Karpas-422 (cell line): ENCODE measurements at places on chromosomes 7 and 10.

- no peak for DNase-seq
- no peaks in the 10 kb centered on the region for H3K4me1 ChIP-seq
- no peaks in the 10 kb centered on the region for H3K36me3 ChIP-seq
- H3K4me3 ChIP-seq: no peak overlapping the region
Measured at GRCh38 chr10:44416936-44417335, 32.0 kb upstream of the CXCL12 start.

DNA sequence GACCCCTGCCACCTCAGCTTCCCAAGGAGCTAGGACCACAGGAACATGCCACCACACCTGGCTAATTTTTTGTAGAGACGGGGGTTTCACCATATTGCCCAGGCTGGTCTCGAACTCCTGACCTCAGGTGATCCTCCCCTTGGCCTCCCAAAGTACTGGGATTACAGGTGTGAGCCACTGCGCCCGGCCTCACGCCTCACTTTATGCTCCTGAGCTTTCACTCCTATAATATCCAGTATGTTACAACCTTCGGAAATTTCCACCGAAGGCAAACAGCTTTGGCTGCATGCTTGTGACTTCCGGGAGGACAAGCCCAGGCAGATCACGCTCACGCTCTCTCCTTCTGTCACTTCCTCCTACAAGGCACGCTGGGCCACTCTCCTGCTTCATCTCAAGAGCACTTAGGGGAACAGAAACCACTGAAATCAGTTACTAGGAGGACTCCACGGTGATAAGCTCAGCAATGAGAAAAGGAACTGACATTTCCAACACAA lies 4.4 kb upstream of the MAD1L1 start:
- no peaks in the 10 kb centered on the region for H3K27me3 ChIP-seq
- no peak overlapping the region for H3K4me3 ChIP-seq
- H3K36me3 ChIP-seq: peaks cover 22% of the 10 kb centered on the region
- DNase-seq: peak; percentile 83
- H3K27ac ChIP-seq: peak overlapping the region; percentile 81
- peaks cover 36% of the 10 kb centered on the region for H3K4me1 ChIP-seq

DNA sequence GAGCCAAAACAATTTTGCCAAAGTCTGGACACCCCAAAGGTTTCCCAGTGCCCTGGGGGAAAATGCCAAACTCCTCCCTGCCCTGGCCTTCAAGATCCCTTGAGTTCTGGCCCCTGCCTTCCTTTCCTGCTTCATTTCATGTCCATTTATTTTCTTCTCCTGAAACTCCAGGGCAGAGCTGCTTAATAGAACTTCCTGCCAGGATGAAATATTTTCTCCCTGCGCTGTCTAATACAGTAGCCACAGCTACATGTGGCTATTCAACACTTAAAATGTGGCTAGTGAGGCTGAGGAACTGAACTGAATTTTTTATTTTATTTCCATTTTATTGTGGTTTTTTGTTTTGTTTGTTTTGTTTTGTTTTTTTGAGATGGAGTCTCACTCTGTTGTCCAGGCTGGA lies 49.6 kb downstream of the COL13A1 start:
- H3K4me3 ChIP-seq: no peak overlapping the region
- no peaks in the 10 kb centered on the region for H3K27me3 ChIP-seq
- H3K4me1 ChIP-seq: peaks cover 4% of the 10 kb centered on the region; the same call in 1 of the 2 replicates

DNA sequence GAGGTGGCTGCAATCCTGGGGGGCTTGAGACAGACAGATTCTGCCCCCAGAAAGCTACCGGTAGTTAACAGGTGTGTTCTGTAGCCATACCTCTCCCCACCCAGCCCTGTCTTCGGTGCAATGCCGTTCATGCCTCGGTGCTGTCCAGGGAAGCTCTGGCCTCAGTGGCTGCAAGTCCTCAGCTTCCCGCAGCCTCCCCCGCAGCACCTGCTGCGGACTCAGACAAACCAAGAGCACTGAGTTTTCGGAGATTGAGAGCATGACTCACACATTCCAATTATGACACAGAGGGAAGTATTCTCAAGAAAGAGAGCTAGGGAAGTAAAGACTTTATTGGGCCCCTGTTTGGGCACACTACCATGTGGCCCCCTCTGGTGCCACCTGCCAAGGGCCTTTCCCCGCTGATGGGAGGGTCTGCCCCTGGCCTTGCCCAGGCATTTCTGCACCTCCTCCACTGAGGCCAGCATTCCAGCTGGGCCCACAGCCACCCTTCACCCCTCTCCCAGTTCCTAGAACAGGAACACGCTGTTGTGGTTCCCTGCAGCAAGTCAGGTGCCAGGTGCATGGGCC lies 30.2 kb upstream of the EZH2 start:
- H3K27me3 ChIP-seq: no peaks in the 10 kb centered on the region
- peaks cover 25% of the 10 kb centered on the region for H3K4me1 ChIP-seq
- DNase-seq: no peak
- H3K36me3 ChIP-seq: no peaks in the 10 kb centered on the region
- no peak overlapping the region for H3K27ac ChIP-seq

- peaks cover 17% of the 10 kb centered on the region; the same call in 1 of the 2 replicates for H3K36me3 ChIP-seq
- H3K27me3 ChIP-seq: no peaks in the 10 kb centered on the region
- no peak for DNase-seq
- H3K4me3 ChIP-seq: no peak overlapping the region
- no peaks in the 10 kb centered on the region for H3K4me1 ChIP-seq
Measured at GRCh38 chr7:66558660-66559465, 69.8 kb upstream of the KCTD7 start.

DNA sequence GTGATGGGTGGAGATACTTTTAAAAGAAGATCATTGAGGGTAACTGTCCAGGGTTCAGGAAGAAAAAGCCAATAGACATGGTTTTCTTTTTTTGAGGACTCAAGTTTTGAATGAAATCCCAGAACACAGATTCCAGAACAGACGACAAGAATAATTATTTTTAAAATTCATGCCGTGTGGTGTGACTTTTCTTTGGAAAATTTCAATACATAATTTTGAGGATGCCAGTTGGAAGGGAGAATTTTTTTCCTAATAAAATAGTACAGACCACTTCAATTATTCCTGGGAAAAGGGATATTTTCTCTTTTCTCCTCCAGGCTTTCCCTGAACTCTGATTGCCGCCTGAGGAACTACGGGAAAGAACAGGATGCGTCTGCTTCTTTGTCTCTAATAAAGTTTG lies 951.4 kb downstream of the KCNMA1 start:
- H3K27ac ChIP-seq: no peak overlapping the region
- DNase-seq: no peak
- no peaks in the 10 kb centered on the region for H3K27me3 ChIP-seq
- no peaks in the 10 kb centered on the region for H3K4me1 ChIP-seq
- no peaks in the 10 kb centered on the region for H3K36me3 ChIP-seq

GRCh38 chr10:100184426-100184825 lies 1.4 kb downstream of the ERLIN1 start:
- H3K4me3 ChIP-seq: peak overlapping the region; percentile 81
- peaks cover 43% of the 10 kb centered on the region for H3K4me1 ChIP-seq
- peak overlapping the region; percentile 89 for H3K27ac ChIP-seq
- H3K36me3 ChIP-seq: peaks cover 45% of the 10 kb centered on the region; the same call in 1 of the 2 replicates
